ENCODE measurements at places on chromosomes 3 and 15.

DNA sequence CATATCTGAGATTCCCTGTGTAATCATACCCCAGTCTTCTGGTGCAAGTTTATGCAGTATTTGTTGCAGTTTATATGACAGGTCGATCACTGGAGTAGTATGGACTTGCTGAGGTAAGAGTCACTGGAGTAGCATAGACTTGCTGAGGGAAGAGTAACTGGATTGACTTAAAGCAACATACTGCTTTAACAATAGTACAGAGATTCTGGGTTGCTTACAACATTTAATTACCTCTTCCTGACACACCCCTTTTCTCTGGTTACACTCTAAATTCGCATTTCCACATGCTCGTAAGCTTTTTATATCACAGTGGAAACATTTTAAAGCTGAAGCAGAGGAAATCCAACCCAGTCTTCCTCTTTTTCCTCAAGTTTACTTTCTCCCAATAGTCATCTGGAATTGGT lies 11.8 kb downstream of the AAGAB start:
- DNase-seq: peak; percentile 19

GRCh38 chr3:43296565-43296964 lies 10.2 kb downstream of the SNRK start:
- DNase-seq: peak; percentile 58

DNA sequence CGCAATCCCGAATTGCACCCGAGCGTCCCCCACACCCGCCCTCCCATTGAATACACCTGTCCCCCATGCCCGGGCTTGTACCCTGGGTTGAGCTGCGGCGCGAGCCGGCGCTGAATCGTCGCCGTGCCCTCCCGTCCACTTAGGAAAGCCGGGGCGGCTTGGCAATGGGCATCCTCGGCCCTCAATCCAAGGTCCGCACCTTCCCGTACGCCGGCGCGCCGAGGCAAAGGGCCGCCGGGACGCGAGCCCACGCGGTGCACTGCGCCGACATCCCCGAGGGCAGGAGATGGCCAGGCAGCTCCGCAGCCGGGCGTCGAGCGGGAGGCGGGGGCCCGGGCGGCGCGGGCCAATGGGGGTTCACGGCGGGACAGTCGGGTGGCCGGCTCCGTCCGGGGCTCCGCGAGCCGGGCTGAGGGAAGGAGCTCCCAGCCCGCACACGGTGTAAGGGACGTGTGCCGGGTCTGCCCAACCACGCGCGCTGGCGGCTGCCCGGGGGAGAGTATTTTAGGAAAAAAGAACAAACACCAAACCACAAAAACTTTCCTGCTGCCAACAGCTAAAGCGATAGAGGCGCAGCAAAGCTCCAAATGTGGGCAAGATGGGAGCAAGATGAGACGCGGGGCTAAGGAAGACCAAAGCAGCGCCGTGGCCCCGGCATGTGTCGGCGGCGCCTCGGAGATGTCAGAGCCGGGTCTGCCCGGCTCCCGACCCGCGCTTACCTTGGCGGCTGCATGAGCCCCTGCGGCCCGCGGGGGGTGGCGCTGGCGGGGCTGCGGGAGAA lies 621 bp downstream of the RGMA start:
- no peak for DNase-seq

GRCh38 chr3:55244247-55244646 lies 242.9 kb downstream of the WNT5A start:
- DNase-seq: no peak

- no peak for DNase-seq
Measured at GRCh38 chr3:101571028-101571895, 2.7 kb upstream of the PCNP start.
